ENCODE measurements at places on chromosomes 11 and 22.

GRCh38 chr11:9616042-9616675 lies 42.7 kb downstream of the WEE1 start:
- no peak for DNase-seq

GRCh38 chr11:33419924-33420323 lies 162.7 kb downstream of the HIPK3 start:
- no peak for DNase-seq

GRCh38 chr22:50714150-50714549 lies 23.9 kb upstream of the ACR start:
- DNase-seq: no peak

DNA sequence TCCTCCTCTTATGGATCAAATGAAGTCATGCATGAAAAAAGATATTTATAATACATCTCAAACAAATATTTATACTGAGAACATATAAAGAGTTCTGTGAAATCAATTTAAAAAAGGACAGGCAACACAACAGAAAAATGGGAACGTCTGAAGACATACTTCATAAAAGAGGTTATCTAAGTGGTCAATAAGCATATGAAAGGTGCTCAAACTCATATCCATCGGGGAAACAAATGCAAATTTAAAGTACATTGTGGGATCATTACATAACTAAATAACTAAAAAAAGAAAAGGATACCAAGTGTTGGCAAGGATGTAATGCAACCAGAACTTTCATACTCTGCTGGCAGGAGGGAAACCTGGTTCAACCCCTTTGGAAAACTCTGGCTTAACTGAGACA lies 22.3 kb downstream of the TPST2 start:
- DNase-seq: no peak

DNA sequence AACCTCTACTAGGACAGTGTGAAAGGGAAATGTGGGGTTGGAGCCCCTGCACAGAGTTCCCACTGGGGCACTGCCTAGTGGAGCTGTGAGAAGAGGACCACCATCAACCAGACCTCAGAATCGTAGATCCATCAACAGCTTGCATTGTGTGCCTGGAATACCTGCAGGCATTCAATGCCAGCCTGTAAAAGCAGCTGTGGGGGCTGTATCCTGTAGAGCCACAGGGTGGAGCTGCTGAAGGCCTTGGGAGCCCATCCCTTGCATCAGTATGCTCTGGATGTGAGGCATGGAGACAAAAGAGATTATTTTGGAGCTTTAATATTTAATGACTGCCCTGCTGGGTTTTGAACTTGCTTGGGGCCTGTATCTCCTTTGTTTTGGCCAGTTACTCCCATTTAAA lies 46.3 kb downstream of the PGR start:
- no peak for DNase-seq

DNA sequence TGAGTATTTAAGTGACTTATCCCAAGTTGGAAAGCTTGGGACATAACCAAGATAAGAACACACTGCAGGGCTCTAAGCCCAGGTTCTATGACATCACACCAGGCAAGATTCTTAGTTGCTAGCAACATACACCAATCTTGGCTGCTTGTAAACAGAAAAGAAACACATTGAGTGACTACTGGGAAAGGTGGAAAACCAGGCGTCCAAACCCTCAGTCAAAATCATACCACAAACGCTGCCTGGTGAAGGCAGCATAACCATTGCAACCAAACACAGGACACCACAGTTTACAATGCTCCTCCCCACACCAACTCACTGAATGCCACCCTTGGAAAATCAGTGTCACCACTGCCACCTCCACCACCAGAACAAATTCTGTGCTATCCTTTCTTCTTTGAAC lies 379.9 kb downstream of the TTC28 start:
- DNase-seq: no peak

GRCh38 chr11:47021527-47021818 lies 84.9 kb downstream of the CSTPP1 start:
- DNase-seq: no peak

- no peak for DNase-seq
Measured at GRCh38 chr11:59224351-59224928, 11.7 kb upstream of the MPEG1 start.

DNA sequence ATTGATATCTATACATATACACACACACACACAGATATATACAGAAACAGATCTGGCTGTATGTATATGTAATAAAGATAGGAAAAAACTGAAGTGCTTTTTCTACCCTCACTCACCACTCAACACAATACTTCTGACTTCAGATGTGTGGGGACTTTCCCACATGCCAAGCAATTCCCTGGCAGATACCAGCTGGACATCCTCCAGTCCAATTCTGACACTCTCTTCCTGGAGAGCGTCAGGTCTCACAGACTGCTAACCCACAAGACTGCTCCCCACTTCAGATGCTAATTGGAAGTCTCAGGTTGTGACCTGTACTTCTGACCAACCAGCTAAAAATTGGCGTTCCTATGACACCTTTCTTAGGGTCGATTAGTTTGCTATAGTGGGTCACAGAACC lies 140.6 kb downstream of the ATG16L2 start:
- DNase-seq: no peak

DNA sequence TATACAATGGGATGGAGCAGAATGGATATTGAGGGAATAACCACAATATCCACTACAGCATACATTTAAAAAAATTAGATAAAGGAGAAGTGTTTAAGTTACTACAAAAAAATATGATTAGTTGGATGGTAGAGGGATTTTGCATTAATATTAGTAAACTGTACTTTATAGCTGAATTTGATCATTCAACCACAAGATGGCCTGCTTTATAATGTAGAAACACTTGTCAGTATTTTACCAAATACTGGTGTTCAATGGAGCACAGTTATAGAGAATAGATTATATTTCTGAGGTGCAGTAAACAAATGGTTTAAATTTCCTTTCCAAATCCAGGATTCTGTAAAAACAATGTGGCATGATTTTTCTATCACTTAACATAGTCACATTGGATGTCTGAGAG lies 818.8 kb upstream of the CHORDC1 start:
- DNase-seq: no peak

- no peak for DNase-seq
Measured at GRCh38 chr11:92111287-92111686, 113.3 kb upstream of the FAT3 start.

DNA sequence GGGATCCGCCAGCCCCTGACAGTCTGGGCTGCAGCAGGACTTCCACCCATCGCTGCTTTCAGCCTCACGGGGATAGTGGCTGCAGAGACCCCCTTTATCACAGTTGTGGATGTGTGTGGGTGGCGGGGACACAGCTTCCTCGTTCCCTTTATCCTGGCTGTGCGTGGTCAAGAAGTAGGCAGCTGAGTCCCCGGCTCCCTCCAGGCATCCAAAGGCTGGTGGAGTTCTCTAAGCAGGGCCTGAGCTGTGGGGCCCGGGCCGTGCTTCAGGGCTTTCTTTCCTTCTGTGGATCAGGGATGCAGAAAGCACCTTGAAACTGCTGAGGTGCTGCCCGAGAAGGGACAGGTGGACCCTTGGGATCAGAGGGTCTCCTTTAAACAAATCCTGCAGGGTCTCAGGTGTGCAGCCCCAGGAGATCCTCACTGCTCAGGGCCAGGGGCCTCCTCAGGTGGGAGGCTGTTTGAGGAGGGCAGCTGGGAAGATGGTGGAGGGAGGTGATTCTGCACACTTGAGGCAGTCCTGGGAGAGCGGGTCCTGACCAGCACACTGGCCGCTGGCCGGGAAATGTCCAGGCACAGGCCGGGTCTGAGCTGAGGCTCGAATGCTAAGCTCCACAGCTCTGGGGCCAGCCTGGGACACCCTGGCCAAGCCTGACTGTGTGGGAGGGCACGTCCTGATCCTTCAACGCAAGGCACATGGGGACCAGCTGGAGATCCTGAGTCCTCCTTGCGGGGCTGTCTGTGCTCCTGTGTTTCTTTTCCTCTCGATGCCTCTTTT lies 1024.3 kb downstream of the BRD1 start:
- no peak for DNase-seq

DNA sequence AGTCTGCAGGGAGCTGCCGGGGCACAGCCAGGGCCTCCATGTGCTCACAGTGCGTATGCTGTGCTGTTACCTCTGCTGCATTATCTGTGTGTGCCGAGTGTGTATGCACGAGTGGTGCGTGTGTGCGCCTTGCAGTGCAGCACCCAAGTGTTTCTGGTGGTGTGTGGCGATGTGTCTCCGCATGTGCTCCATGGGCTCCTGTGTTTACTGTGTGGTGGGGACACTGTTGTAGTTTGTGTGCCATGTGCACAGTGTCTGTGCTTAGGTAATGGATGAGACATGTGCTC lies 31.4 kb downstream of the KCNC1 start:
- no peak for DNase-seq

All from stimulated activated CD8-positive, alpha-beta memory T cell treated with anti-CD3 and anti-CD28 coated beads, Interleukin-15, amount 100 ng/mL, for 24 hours (primary cell).